Foreskin keratinocyte (primary cell): ENCODE measurements at places on chromosomes 3 and 15. TPM values are rescaled to one million over a fixed set of nuclear protein-coding genes. Genes with fewer than 3 reads are reported as not detected.

The SERINC4 gene
- 0.06 and 0.08 TPM in 2 replicates for polyA plus RNA-seq

The TICRR gene
- 5.1 and 5.6 TPM in 2 replicates for polyA plus RNA-seq

The TMOD2 gene
- polyA plus RNA-seq, result 1.6 and 1.7 TPM in 2 replicates

The PAQR5 gene
- not detected in 2 replicates for polyA plus RNA-seq

The SEC62 gene
- polyA plus RNA-seq, result 48.9 and 50.4 TPM in 2 replicates

The ALPK3 gene
- polyA plus RNA-seq, result 0.02 and 0.07 TPM in 2 replicates

- DNase-seq, result no peak
These were observed 39.9 kb upstream of the ARHGEF26 start for GRCh38 chr3:154081305-154081704.

GRCh38 chr3:12782172-12782815, 14.2 kb upstream of the CAND2 start:
- DNase-seq, result no peak

- no peak for DNase-seq
These were observed 34.6 kb downstream of the THSD4 start for GRCh38 chr15:71149646-71150557.

DNA sequence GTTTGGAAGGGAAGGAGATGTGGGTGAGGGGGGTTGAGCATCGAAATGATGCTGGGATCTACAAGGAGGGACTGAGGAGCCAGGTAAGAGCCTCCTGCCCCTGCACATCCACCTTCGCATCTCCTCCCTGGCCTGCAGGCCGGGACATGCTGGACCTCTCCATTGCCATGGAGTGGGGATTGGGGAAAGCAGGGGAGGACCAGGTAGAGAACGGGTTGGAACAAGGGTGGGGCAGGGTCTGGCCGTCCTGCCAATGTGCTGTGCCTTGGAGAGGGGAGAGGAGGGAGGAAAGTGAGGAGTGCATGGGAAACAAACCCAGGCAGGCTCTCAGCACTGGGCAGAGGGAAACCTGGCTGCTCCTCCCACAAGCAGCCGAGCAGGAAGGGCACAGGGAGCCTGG, 10.6 kb downstream of the PLA2G4B start:
- DNase-seq, result peak; percentile 61

DNA sequence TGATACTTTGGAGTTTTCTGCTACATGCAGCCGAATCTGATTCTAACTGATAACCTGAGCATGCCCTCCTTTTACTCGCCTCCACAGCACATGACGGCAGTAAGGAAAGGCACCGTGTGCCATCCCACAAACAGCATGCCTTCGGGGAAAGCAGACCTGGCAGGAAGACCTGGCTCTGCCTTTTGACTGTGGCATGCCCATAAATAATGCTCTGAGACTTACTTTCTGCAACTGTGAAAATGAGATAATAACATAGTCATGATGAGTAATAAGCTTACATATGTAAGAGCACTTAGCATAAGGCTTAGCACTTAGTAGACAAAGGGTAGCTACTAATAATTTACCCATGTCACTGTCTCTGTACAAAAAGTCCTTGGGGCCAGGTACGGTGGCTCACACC, 32.9 kb downstream of the MTHFS start:
- peak; percentile 74 for DNase-seq

DNA sequence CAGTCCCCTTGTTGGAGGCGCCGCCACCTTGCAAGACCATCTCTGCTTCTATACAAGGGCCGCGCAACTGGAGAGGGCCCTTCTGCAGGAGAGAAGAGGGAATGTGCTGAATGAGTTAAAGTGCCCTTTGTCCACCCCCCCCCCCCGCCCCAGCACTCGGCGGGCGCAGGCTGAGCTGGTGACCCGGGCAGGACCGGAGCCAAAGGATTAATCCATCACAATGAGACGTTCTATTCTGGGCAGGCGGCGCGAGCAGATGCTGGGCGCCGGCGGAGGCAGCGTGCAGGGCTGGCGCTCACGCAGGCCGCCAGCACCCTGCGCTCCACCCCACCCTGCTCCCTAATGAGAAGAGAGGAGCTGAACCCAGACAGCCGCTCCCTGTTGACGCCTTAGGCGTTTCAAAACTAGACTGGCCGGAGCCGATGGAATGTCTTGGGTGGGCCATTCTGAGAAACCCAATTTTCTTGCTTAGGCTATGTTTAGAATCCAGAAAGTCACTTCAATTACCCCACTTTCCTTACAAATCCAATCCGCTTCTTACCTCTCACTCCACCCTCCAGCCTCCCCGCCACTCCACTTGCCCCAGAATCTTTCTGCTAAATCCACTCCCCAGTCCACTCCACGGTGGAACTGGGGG, 32.9 kb downstream of the GJD2 start:
- no peak for DNase-seq

DNA sequence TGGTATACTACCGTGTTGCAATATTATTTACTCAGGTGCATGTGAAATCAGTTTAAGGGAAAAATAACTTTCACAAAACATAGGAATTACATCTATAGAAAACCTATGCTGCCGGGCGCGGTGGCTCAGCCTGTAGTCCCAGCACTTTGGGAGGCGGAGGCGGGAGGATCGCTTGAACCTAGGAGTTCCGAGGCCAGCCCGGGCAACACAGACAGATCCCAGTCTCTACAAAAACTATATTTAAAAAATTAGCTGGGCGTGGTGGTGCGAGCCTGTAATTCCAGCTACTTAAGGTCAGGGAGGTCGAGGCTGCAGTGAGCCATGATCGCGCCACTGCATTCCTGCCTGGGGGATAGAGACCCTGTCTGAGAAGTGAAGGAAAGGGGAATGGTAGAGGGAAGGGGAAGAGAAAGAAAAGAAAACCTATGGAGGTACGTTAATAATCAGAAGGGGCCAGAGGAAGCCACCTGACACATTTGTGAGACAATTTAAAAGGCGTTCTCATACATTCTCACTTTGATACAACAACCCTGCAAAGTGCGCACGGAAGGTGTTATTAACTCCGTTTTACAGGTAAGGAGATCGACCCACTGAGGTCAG, 456 bp upstream of the TMEM62 start:
- no peak for DNase-seq

- no peak for DNase-seq
These were observed 24.5 kb downstream of the MEGF11 start for GRCh38 chr15:66228807-66229735.

DNA sequence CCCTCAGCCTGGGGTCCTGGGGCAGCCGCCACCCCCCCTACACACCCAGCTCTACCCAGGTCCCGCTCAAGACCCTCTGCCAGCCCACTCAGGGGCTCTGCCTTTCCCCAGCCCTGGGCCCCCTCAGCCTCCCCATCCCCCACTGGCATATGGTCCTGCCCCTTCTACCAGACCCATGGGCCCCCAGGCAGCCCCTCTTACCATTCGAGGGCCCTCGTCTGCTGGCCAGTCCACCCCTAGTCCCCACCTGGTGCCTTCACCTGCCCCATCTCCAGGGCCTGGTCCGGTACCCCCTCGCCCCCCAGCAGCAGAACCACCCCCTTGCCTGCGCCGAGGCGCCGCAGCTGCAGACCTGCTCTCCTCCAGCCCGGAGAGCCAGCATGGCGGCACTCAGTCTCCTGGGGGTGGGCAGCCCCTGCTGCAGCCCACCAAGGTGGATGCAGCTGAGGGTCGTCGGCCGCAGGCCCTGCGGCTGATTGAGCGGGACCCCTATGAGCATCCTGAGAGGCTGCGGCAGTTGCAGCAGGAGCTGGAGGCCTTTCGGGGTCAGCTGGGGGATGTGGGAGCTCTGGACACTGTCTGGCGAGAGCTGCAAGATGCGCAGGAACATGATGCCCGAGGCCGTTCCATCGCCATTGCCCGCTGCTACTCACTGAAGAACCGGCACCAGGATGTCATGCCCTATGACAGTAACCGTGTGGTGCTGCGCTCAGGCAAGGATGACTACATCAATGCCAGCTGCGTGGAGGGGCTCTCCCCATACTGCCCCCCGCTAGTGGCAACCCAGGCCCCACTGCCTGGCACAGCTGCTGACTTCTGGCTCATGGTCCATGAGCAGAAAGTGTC, 30.2 kb downstream of the PTPN23 start:
- no peak for DNase-seq

DNA sequence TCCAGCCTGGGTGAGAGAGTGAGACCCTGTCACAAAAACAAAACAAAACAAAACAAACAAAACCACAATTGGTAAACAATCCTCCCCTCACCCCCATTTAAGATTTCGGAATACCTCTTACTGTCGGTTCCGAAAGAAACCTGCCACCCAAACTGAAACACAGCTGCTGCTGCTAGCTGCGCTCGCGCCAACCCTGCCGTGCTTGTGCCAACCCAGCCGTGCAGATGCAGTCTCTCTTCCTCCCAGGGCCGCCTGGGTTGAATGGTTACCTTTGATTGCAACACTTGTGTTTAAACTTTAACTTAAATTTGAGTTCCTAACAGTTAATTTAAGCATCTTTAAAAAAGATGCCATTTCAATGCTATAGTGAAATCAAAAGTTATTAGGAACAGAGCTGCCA, 28.5 kb upstream of the SPTBN5 start:
- DNase-seq, result no peak

- no peak for DNase-seq
These were observed 79.3 kb upstream of the GMNC start for GRCh38 chr3:190941694-190942260.

GRCh38 chr15:38724827-38725226, 160.2 kb upstream of the RASGRP1 start:
- no peak for DNase-seq

- no peak for DNase-seq
These were observed 17.3 kb upstream of the CDCP1 start for GRCh38 chr3:45163481-45163880.

DNA sequence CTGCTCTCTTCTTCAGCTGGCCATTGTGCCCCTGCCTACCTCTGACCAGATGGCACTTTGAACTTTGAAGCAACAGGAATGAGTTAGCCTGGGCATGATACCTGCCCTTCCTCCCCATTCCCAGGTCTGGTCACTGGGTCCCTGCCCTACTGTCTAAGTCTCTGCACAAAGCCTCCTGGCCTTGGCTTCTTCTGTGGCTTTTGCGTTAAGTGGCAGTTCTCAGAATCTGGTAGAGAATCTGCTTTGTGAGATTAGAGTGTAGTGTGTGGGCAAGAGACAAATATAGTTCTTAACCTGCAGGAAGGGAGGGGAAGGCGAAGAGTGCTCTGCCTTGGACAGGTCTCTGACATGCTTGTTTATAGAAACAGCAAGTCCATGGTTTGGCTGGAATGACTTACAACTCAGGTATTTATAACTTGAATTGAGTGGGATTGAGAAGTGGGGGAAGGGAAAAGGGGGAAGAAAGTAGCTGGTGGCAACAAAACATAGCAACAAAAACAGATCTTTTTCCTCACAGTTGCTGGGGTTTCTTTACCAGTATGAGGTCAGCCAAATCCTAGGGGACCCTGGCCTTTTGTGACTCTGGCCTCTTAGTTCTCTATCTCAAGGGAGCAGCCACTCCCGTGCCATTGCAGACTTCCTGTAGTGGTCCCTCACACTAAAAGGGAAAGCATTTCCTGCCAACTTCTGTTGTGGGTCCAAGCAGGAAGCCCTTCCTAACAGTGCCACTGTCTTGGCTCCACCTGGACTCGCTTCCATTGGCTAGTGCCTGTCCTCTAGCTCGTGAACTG, 16.7 kb downstream of the MAPKBP1 start:
- DNase-seq, result peak; percentile 57

DNA sequence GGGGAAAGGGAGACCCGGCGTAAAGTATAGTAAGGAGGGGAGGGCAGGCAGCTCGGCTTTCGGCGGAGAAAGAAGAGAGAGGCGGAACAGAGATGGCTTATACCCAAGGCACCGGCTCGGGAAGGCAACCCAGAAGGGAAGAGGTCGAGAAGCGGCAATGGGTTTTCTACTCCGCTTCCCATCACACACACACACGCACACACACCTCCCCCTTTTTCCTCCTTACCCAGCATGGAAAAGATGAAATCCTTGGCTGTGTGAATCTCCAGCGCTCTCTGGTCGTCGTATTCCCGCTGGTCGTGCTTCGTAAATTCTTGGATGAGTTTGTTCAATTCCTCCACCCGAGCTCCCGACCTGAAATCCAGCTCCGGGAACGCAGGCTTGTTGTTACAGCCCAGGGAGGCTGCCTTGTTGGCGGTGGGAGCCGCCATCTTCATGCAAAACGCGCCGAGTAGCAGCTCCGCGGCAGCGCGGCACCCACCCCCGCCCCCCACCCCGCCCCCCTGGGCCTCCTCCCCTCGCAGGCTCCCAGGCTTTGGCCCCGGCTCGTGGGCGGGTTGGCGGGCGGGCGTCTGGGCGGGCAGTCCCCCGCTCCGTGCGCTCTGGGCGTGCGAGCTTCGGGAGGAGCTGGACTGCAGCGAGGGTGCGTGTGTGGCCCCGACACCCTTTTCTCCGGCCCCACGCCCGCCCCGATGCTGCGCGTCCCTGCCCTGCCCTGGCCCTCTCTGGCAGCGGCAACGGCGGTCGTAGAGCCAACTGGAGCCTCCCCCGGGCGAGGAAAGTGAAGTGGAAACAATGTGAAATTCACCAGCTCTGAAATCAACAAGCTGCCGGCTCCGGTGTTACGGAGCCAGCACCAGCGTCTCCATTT, at the start of gene MB21D2:
Gene MB21D2 (minus strand): TSS at position 453 of the 871 bp plus-strand sequence. CDS start 16 bp downstream, at position 437.
- peak; percentile 69 for DNase-seq

DNA sequence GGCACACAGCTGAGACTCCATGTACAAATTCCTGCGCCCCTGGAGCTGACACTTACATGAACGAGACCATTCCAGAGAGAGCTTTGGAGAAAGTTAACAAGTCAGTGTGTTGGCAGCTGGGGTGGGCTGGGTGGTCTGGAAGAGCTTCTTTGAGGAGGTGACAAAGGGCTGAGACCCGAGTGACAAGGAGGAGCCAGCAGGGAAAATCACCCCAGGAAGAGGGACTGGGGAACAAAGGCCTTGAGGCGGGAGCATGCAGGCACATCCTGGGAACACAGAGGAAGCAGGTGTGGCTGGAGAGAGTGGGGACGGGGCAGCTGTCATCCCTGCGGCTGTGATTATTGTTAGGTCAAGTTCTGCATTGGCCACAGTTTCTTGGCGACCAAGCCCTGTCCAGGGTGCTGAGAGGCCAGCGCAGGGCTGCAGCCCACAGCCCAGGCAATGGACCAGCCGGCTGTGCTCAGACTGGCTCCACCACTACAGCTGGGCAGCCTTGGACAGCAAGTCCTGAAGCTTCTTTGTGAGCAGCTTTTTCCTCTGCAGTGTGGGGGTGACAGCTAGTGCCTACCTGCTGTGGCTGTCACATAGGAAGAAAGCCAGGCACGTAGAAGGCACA, 34.2 kb upstream of the PRR23E start:
- no peak for DNase-seq

GRCh38 chr3:17088602-17089313, 204.0 kb downstream of the PLCL2 start:
- DNase-seq, result no peak

GRCh38 chr3:192888190-192888589, 29.5 kb downstream of the MB21D2 start:
- DNase-seq, result no peak

DNA sequence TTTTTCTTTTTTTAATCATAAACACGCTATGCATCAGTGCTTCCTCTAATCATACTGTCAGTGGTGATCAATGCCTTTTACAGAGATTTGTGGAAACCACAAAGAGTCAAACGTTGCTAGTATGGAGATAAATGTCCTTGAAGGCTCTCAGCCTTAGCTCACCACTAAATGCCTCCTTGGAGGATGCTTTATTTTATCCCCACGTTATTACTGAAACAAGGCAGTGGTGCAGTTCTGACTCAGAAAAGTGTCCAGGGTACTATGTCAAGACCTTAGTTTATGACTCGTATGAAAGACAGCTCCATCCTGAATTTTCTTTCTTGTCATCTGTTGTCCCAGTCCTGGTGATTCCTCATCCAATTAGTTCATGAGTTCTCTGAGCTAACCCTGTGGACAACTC, 1146.7 kb downstream of the IGSF11 start:
- no peak for DNase-seq

GRCh38 chr3:4645468-4645867, 152.3 kb downstream of the ITPR1 start:
- DNase-seq, result no peak
